ENCODE measurements at places on chromosomes 7 and 10.

DNA sequence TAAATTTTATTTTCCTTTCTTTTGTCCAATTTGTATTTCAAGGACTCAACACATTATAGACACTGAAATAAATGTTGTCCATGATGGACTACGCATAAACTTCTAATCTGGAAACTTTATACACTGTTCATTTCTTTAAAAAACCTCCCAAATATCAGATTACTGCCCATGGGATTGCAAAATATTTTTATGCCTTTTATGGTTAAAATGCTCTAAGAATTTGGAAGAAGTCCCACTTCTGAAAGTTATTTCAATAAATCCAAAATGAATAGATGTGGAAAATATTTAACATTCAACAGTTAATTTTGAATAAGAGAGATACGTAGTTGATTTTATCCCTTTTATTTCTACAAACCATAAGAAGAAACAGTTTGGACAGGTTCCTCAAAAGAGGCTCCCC lies 46.1 kb downstream of the CABCOCO1 start:
- DNase-seq, result no peak

DNA sequence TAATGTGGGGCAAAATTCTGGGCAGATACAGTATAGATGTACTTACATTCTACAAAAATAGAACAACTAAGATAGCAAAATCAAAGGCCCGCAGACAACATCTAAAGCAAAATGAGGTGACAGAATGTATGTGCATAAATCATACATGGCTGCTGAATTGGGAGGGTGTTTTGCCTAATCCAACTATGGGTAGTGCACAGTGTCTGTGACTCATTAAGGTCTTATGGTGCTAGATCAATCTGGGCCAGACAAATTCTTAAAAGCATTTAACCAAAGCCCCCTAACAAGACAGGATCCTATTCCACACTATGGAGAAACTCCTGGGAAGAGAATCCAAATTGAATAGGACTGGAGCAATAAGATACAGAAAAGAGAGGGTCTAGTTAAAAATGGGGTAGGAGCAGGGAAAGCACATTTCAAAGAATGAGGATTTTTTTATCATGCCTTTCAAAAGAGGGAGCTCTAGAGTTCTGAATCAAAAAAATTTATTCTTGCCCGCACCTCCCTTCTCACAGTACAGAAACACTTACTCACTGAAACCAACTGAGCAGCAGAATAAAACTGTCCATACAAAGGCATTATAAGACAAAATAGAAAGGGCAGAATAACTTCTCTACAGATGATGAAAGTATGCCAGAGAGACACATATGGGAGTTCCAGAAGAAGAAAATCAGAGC lies 181.3 kb downstream of the RNLS start:
- DNase-seq, result peak; percentile 58

DNA sequence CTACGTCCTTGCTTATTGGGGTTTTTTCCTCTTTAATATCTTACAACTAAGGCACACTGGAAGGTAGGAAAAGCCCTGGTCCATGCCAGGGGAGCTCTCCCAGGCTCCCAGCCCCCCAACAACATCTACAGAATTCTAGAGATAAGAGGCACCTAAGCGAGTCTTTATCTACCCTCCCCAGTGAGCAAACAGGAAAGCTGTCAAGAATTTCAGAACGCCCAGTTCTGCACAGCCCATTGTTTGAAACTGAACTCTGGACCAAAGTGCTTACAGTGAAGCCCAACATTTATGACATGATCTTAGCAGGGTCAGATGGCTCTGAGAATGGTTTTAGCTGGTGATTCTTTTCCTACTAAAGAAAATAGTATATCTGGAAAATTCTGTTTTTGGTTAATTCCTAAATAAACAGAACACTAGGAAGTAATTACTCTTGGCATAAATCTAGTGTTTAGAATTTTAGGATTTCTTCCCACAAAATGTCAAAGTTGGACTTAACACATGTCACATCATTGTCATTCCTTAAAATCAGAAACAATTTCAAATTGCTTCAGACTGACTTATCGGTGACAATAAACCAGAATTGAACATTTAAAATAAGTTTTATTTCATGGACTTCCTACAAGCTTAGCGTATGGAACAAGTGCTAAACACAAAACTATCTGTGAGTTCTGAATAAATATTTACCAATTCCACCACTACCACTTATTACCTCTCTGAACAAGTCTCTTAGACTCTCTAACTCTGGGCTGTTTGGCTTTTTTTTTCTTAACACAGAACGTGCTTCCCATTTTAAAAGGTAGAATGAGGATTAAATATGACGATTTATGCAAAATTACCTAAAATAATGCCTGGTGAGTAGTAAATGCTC lies 31.3 kb upstream of the RNF32 start:
- DNase-seq, result peak; percentile 80

GRCh38 chr10:93334901-93335327 lies 147.2 kb downstream of the MYOF start:
- DNase-seq, result no peak

DNA sequence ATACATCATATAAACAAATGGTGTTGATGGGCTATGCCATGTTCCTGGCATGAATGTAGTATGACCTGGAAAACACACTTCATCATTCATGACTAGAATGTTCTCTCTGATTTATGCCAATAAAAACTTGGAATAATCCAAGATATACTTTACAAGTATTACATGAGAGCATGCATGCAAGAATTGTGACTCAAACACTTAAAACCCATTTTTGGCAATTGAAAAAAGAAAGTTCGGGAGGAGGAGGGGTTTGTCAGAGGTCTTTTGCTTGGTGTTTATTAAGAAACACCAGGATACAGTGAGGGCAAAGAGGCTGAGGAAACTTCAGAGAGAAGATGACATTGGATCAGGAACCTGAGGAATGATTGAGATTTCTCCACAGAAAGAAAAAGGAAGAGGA lies 10.2 kb upstream of the CUL1 start:
- DNase-seq, result no peak

DNA sequence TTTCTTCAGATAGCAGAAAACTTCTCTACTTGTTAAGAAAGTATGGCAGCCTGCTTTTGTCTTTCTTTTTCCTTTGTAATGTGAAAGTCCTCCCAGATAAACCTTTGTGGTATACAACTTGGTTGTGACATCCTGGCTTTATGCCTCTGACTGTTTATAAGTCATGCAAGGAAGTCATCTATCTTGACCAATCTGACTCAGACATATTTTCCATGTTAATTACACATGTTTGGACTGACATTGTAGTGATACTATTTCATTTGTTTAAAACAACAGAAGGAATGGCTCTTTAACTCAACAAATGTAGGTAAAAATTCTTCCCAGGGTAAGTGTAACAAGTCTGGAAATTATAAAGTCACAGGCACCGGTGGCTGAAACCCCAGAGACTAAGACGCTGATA lies 341.6 kb upstream of the MEOX2 start:
- DNase-seq, result no peak

- peak; percentile 88 for DNase-seq
Observed at GRCh38 chr7:128427289-128427891, 17.6 kb upstream of the IMPDH1 start.

- DNase-seq, result no peak
Observed at GRCh38 chr7:67738958-67739357, 742.3 kb downstream of the TYW1 start.

- no peak for DNase-seq
Observed at GRCh38 chr10:117135026-117135372, 3.1 kb downstream of the VAX1 start.

- no peak for DNase-seq
Observed at GRCh38 chr10:46006219-46006618, 24.2 kb downstream of the NCOA4 start.

- DNase-seq, result no peak
Observed at GRCh38 chr7:28427236-28427635, 14.9 kb downstream of the CREB5 start.

GRCh38 chr10:105742923-105743322 lies 1101.8 kb downstream of the SORCS3 start:
- no peak for DNase-seq

DNA sequence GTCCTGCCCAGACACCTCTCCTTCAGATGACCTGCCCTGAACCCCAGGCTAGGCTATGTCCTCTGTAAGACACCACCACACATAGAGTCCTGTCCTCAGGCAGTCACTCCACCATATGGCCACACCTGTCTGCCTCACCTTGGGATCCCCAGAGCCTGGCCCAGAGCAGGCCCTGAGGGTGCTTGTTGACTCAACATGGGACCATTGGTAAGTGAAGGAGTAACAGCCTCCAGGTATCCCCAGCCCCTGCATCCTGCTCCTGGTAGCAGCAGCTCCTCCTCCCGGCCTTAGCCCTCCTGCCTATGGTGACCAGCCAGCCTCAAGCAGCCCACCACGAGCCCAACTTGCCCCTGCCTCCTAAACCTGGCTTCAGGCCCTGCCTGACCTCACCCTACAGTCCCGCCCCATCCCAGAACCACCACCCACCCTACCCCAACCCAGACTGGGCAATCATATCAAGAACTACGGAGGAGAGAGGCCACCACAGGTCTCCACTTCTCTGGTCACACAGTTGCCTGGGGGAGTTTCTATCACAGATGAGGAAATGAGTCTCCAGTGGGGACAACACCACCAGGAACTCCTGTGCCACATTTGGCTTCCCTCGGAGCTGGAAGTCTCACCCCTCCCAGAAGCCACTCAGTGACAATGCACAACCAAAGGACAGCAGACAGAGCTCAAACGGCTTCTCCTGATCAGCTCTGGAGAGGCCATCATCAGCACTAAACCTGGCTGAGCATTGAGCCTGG lies 136.6 kb downstream of the GRID1 start:
- no peak for DNase-seq

DNA sequence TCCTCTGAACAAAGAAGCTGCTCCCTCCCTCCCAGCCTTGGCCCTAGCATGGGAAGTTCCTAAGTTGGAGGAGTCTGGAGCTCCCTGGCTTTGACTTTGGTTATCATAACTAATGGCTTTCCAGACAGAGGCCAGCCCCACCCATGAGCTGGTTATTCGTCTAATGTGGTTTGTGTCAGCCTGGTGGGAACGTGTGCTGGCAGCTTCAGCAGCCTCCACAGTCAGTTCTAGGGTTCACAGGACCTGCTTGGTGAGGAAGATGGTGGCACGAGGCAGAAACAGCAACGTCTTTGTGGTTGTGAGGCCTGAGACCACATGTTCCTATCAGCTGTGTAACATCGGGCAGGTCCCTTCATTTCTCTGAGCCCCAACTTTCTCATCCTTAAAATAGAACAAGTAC lies 103.1 kb downstream of the PAXIP1 start:
- no peak for DNase-seq

GRCh38 chr7:28890137-28890536 lies 68.0 kb downstream of the TRIL start:
- DNase-seq, result peak; percentile 2

DNA sequence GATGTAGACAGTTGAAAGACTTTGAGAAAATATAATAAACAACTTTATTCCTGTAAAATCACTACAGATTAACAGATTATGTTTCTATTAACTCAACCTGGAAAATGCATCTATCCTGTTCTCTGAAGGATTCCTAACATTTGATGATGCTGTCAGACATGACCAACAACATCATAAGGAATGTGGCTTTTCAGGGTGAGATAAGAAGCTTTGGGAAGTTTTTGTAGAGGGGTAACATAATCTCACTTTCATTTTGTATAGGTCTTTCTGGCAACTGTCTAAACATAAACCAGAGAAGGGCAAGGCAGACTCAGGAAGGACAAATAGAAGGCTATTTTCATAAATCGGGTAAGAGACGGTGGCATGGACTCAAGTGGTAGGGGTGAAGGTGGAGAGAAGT lies 112.2 kb downstream of the TES start:
- DNase-seq, result no peak

DNA sequence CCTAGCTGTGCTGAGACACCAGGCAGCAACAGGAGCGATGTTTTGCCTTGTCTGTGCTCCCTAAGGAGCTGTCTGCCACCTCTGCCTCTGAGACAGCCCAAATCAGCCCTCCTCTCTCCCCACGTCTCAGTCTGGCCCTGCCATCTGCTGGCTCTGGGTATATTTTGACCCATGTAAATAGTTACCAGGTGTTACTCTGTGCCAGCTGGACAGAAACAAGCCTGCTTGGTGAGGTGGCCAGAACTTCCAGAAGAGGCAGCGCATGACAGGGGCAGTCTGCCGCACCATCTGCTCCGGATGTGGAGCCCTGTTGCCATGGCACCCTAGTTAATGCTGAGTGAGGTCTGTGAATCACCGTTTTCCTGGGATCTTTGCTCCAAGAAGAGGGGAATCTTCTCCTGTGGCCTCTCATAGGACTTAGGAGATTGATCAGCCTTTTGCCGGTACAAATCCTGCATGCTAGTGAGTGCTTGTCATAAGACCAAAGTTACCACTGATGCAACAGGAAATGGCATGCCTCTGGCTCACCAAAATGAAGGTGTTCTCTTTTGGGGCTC lies 31.8 kb downstream of the GSTO2 start:
- DNase-seq, result no peak

- DNase-seq, result peak; percentile 43
Observed at GRCh38 chr10:3887885-3888476, 103.0 kb upstream of the KLF6 start.

GRCh38 chr10:68074031-68074774 lies 880 bp downstream of the HERC4 start:
- peak; percentile 56 for DNase-seq

- DNase-seq, result peak; percentile 81
Observed at GRCh38 chr7:27205325-27206280, 5.7 kb upstream of the HOXA13 start.

DNA sequence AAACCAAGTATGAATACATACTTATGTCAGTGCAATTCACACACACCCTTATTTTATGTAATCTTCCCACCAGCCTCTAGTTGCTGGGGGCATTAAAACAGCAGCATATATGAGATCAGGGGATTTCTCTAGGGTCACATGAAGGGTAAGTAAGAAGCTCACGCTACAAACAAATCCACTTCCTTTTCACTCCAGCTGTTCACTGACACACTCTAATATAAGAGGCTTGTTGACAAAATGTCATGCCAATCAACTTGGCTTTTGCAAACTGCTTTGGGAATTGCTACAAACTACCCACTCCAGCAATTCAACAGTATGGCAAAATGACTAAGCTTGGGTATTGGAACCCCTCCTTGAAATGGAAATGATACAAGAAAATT lies 10.3 kb downstream of the FAM3C start:
- DNase-seq, result no peak

DNA sequence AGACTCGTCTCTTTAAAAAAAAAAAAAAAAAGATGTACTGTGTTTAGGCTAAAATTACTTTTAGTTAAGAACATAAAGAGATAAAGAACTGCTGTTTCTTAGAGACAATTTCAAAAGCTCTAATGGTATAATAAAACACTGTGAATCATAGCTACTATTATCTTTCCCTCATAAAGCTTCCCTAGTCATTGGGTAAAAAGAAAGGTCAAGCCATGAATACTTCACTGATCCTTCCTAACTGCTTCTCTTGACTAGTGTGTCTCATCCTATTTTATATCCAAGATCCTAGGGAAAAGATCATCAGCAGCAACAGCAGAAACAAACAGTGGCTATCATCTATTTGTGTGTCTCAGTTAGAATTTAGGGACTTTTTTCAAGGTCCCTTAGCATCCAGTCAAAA lies 10.5 kb downstream of the YME1L1 start:
- DNase-seq, result no peak

- no peak for DNase-seq
Observed at GRCh38 chr10:73906524-73907447, 4.1 kb upstream of the PLAU start.
